ENCODE measurements at places on chromosomes 5 and 9.

- no peak for DNase-seq
Observed at GRCh38 chr5:40391642-40392041, 288.1 kb upstream of the PTGER4 start.

DNA sequence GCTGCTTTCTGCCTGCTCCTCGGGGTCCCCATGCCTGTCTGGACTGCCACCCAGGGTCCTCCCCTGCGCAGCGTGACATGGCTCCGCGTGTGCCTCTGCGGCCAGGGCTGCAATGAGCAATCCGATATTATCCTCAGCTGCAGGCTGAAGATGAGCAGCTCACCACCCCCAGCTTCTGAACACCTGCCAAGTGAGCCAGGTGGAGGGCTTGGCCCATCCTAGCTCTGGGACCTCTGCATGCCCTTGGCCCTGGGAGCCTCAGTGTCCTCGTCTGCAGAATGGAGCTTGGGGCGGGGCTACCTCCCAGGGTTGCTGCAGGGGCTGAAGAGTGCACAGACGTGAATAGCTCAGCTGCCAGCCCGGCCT, 4.1 kb upstream of the MYMK start:
- DNase-seq, result no peak

GRCh38 chr9:93683331-93684134, 107.1 kb downstream of the PHF2 start:
- no peak for DNase-seq

GRCh38 chr5:176864755-176865154, 34.4 kb downstream of the HK3 start:
- no peak for DNase-seq

DNA sequence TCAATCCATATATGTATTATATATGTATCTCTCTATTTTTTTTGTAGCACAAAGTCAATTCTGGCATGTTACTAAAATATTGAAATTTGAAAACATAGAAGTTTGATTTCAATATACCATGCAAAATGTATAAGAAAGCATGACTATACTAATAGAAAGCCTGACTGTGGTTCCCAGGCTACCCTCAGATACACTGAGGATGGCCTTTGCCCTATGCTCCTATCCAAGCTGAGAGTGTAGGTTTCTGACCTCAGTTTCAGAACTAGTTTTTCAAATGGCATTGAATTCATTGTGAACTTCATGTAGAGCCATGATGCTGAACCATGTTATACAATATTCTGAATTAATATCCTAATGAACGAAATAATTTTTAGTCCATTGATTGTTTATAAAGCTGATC, 220.4 kb upstream of the IZUMO3 start:
- no peak for DNase-seq

- no peak for DNase-seq
Observed at GRCh38 chr5:19169426-19169825, 818.6 kb downstream of the CDH18 start.

- DNase-seq, result no peak
Observed at GRCh38 chr9:36148311-36149051, 11.9 kb downstream of the GLIPR2 start.

GRCh38 chr9:97936998-97937397, 974 bp downstream of the HEMGN start:
- no peak for DNase-seq

DNA sequence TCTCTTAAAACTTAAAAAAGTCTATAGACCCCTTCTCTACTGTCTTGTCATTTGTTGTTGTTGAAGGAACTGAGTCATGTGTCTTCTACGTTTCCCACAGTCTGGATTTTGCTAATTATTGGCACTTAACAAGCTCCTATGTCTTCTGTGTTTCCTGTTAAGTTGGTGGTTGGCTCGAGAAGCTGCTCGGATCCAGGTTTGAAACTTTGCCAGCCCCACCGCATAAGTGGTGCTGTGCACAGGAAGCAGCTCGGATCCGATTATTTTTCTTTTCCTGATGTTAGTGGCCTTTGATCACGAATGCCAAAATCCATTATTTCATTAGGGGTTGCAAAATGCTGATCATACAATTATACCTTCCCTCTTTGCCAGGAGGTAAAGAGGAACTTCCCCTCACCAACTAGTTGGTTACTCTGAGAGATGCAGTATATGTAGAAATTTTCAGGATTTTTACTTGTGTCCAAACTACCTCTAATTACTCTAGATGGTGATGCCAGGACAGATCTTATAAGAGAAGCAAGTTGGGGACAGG, 186.5 kb downstream of the NSG2 start:
- no peak for DNase-seq

GRCh38 chr5:155753943-155754581, 572.9 kb upstream of the SGCD start:
- DNase-seq, result no peak

DNA sequence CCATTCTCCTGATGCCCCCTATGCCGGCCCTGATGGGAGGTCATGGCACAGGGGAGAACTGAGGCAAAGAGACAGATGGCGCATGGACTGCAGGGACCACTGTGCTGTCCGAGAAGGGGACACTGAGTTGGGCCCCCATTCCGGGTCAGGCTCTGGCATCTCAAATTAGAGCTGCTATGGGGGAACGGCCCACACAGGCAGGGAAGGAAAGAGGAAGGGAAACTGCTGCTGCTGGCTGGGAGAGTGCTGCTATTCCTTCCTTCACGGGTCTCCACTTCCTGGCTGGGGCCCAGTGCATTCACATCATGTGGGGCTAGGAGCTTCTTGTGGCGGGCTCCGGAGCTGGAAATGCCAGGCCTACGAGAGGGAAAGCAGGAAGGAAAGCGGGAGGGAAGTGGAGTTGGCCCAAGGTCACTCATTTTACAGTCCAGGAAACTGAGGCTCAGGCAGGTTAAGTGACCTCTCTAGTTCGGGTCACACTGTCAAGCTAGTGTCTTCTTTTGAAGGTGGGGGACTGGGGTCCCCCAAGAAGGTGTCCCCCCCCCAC, 1.3 kb upstream of the CARD19 start:
- no peak for DNase-seq

- no peak for DNase-seq
Observed at GRCh38 chr5:7146886-7147285, 249.1 kb upstream of the ADCY2 start.

GRCh38 chr9:38003230-38003629, 65.8 kb downstream of the SHB start:
- no peak for DNase-seq

DNA sequence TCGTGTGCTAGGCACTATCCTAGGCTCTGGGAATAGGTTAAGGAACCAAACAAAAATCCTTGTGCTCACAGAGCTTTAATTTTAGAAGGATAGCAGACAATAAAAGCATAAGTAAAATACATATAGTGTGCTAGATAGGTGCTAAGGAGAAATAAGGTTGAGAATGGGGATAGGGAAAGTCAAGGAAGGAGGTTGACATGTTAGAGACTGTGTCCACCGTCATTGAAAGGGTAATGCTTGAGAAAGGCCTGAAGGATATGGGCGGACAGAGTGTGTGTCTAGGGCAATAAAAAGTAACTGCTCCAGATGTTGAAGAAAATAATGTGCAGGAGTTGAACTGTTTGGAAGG, 482 bp upstream of the TDRD7 start:
- no peak for DNase-seq

- no peak for DNase-seq
Observed at GRCh38 chr9:88922091-88922490, 69.2 kb upstream of the S1PR3 start.

- DNase-seq, result no peak
Observed at GRCh38 chr9:75085640-75086039, 2.3 kb downstream of the NMRK1 start.

DNA sequence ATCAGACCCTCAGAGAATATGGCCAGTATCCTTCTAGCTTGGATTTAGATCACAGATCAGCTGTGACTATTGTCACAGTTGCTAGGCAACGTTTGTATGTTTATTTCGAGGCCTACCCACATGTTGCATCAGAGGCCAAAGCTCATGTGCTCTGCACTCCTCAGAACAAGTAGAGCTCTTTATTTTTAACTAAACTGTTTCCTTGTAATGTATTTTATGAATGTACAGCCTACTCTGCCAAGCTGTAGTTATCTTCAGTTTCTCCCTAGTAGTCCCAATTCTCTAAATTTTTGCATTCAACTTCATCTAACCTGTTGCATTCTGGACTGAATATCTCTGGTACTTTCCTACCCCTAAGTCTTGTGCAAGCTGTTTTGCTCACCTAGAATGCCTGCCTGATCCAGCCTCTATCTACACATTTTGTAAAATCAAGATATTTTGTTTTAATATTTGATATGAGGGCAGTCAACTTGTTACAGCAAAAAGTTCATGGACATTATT, 52.8 kb downstream of the CAST start:
- no peak for DNase-seq

DNA sequence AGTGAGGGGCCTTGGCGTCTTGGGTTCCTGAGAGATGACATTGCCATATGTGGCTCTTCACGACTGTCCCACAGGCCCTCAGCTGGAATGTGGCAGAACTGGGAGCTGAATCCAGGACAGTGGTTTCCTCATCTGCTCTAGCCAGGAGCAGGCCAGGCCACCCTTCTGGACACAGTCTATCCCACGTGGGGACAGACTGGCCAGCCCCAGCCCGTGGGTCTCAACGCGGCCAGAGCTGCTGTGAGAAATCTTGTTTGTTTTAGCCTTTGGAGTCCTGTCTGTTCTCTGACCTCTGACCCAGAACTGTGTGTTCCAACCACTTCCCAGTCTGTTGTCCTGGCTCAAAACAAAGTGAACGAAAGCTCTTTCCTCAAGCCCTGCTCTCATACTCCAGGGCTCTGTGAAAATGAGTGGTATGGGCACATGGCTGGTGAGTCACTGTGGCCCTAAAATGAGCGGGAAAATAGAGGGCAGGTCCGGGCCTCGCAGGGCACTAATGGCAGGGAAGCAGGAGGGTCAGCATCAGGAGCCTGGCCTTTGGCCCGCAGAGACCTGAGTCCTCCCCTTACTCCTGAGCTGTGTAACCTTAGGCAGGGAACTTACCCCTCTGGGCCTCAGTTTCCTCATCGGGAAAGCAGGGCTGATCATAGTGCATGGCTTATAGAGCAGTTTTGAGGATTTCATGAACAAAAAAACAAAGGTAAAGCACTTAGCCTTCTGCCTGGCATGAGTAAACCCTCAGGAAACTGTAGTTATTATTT, 34.8 kb upstream of the GLRX start:
- no peak for DNase-seq

DNA sequence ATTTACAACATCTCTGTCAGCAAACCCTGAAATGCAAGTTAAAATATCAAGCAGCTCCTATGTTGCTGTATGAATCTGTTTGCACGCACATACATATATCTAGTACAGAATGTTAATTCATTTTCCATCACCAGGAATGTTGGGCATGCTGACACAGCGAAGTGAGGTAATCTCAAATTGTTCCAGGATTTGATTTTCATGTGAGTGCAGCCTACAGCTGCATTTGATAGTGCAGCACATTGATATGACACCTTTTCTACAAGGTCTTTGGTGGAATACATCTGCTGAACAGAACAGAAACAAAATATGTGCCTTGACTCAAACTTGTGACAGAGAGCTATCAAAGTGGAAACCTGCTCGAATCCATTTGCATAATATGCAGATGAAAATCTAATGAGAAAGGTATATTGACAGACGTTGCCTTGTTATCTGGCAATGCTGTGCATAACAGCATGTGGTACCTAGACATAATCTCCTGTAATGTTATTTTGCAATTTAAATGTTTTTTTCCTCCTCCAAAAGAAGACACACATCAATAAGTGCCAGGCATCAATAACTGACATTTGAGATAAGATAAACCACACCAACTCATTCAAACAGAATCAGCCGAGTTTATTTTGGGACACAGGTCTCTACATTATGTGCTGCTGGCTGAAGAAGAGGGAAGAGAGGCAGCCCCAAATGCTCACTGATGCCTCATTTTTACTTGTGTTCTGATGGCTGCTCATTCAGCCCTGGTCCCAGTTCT, 512.2 kb downstream of the ZNF608 start:
- no peak for DNase-seq

DNA sequence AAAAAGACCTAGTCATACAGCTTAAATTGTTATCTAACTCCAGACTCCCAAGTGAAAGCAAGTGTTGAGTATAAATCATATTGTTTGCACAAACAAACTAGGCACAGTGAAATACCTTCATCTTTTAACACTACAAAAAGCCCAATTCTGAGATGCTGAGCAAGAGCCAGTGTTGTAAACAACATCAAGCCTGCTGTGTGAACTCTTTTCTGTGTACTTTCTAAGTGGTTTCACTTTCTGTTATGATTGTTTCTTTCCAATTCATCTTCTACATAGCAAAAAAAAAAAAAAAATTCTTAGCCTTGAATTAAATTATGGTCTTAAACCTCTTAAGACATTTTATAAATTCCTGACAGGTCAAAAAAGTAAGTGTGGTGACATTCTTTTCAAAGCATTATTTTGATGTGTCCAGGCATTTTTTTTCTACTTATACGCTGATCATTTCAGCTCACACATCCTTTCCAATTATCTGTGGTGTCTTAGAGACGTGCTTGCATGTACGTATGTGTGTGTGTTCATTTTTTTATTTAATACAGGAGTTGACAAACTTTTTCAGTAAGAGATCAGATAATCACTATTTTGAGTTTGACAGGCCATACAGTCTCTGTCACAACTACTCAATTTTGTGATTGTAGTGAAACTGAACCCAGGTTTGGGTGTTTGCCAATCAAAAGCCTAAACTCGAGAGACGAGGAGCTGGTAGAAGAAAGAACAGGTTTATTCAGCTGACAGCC, 556.1 kb downstream of the CDH9 start:
- DNase-seq, result no peak

DNA sequence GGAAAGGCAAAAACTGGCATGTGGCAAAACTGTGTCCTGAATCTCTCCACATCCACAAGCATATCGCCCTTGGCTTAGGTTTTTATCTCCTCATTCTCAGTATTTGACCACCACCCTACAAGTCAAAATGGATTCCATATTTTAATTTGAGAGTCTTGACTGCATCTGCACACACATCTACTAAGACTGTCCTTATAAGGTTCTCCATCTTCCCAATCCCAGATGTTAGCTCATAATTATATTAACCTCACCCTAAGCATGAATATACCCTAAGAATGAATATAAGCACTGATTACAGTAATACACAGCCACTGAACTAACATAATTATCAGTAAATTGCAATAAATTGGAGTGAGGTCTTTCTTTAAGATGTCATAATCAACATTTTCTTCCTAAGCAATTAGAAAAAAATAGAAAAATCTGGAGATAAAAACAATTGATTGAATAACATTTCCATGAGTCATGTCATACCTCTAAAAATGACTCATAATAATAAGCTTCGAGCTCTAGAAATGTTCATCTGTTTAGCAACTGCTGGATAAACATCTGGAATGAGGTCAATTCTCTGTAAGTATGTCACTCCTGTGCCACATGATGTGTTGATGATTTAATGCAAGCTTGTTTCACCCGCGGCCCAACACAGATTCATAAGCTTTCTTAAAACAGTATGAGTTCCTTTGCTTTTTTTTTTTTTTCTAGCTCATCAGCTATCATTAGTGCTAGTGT, 39.9 kb upstream of the PAM start:
- DNase-seq, result no peak

GRCh38 chr9:137176302-137177182, 4.7 kb upstream of the TMEM210 start:
- DNase-seq, result no peak

All from NCI-H2081 treated with DMSO at 0.1 percent for 48 hours (cell line).